ENCODE measurements at places on chromosomes 3 and 15.

GRCh38 chr3:185983495-185984141 lies 45.8 kb upstream of the TRA2B start:
- DNase-seq: peak; percentile 51

DNA sequence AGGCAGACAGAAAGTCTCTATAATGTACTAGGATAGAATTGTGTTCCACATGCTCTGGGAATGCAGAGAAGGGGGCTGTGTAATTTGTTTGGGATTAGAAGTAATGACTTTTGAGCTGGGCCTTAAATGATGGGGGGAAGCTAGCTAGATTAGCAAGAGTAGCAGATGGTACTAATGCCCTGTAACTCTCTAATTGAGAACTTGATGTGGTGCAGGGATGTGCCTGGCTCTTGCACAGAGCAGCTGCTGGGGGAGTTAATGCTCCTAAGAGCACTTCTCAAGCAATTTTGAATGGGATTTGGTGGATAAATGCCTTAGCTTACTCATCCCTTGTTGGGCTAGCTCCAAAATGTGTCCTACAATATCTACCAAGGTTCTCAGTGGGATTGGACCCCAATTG lies 12.4 kb upstream of the SYN2 start:
- no peak for DNase-seq

GRCh38 chr3:134364061-134364935 lies 9.9 kb downstream of the AMOTL2 start:
- peak; percentile 84 for DNase-seq

DNA sequence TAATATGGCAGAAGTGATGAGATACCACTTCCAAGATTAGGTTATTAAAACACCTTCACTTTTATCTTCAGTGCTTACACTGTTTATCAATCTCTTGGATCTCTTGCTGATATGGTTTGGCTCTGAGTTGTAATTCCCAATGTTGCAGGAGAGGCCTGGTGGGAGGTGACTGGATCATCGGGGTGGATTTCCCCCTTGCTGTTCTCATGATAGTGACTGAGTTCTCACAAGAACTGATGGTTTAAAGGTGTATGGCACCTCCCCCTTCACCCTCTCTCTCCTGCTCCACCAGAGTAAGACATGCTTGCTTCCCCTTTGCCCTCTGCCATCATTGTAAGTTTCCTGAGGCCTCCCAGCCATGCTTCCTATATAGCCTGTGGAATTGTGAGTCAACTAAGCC lies 11.8 kb downstream of the GOLIM4 start:
- DNase-seq: no peak

GRCh38 chr3:72134989-72135451 lies 350.1 kb upstream of the PROK2 start:
- DNase-seq: no peak

DNA sequence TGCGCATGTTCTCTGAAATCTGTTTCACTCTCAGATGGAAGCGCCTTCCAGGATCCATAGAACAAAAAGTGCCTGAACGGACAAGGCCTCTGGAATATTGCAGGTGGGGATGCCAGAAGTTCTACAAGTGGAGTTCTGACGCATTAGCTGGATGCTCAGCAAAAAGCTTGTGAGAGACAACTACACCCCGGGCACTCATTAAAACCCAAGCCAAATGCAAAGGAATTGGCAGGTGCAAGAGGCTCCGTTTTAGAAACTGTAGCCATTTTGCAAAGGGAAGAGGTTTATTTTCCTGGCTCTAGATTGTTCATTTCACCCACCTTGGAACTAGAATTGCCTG lies 35.2 kb upstream of the SLC24A5 start:
- no peak for DNase-seq

- no peak for DNase-seq
These were observed 19.7 kb downstream of the ZWILCH start for GRCh38 chr15:66524838-66525237.

DNA sequence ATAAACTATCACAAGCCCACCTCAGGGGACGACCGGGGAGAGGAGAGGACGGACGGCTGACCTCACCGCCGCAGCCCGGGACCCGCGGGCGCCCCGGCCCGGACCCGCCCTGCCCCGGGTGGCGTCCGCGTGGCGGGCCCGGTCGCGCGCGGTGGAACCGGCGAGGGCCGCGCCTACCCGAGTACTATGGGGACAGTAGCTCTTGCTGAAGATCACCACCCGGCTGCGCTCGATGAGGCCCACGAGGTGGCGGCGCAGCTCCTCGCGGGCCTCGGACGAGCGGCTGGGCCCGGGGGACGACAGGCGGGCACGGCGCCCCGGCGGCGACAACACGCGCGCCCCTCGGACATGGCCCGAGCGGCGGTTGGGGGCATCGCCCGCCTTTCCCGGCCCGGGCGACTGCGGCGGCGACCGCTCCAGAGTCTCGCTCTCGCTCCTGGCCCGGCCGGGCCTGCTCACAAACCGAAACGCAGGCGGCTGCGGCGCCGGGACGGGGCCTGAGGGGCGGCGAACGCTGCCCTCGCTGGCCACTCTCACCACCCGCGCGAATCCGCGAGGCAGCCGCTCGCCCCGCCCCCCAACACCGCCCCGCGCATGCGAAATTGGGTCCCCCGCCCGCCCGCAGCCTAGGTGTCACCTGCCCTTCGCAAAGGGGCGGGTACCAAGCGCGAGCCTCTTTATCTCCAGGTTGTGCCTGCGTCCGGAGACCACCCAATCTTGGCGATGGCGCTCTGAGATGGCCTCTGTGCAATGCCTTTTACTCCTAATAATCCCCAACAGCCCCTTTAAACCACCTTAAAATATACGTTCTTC lies at the start of gene TXNRD3:
Gene TXNRD3, minus strand, starts transcription at position 554 of the 813 bp plus-strand sequence.
- peak; percentile 89 for DNase-seq

DNA sequence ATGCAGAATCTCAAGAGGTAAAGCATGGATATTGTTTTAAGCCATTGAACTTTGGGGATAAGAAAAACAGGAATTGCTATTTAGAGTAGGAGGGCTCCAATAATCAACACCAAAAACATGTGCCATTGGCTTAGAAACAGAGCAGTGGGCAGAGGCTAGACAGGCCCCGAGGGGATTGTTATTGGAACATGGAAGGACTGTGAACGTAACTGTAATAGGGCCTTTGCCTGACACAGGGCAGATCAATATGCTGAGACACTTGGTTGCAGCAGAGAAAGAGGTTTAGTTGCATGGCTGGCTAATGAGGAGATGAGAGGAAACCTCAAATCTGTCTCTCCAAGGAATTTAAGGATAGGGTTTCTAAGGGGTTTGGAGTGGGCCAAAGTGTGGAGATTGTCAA lies 36.9 kb upstream of the RAF1 start:
- DNase-seq: no peak

DNA sequence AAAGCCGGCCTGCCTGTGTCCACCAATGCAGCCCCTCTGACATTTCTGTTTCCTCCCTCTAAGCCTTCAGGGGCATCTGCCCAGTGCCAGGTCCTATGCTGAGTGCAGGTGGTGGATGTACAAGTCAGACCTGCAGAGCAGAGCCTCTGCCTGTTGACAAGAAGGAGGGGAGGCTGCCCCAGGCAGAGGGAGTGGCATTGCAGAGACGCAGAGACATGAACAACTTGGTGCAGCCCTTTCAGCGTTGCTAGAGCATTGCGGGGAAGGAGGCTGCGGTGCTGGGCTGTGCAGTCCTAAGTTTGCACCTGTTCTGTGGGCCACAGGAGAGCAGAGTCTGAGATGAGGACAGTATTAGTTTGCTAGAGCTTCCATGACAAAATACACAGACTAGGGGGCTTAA lies 65.2 kb downstream of the LSM3 start:
- no peak for DNase-seq

DNA sequence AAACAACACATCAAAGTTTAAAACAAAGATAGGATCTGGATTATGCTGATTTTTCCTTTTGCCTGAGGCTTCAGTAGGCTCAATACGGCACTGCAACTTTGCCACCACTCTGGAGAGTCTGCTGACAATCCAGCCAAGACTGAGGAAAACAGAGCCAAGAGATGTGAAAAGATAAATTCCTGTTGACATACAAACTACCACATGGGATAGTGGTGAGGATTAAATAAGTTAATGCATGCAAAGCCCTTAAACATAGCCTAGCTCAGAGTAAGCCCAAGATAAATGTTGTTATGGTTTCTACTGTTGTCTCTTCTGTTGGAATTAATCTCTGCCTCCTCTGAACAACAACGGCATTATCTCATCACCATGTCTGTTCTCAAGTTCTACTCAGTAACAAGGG lies 245.9 kb upstream of the LMCD1 start:
- no peak for DNase-seq

- peak; percentile 45 for DNase-seq
These were observed 244.9 kb downstream of the FAM43A start for GRCh38 chr3:194930377-194931204.

GRCh38 chr15:98900356-98900755 lies 107.2 kb downstream of the PGPEP1L start:
- peak; percentile 66 for DNase-seq

DNA sequence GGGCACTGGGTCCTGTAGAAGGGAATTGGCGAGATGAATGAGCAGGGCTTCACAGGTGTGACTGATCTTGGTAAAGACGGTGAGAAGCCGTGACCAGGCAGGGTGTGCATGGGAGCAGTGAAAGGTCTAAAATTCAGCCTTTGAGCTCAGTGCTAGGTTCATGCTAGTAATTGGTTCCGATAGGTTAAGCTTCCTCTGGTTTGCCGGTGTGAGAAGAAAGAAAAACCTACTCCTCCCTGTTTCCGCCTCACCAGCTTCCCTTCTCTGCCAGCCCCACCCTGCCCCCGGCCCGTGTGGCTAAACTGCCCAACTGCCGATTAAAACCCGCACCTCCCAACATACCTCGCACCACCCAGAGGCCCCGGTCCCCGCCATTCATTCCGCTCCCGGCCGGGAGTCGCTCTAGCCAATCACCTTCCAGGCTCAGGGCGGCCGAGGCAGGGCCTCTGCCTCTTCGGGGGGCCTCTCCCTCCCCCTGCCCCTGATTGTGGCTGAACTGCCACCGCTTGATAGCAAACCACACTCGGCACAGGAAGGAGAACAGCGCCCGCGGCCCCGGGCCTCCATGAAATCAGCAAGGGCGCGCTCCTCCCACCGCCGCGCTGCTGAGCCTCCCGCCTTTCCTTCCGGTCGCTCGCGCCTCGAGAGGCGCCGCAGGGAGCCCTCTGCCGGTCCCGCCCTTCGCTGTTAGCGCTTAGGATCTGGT lies 7.3 kb upstream of the NRROS start:
- DNase-seq: peak; percentile 82

GRCh38 chr15:48040166-48040817 lies 80.5 kb upstream of the SLC24A5 start:
- DNase-seq: peak; percentile 34

GRCh38 chr15:91225741-91226140 lies 125.7 kb downstream of the SV2B start:
- DNase-seq: no peak

GRCh38 chr3:108202834-108203233 lies 19.4 kb downstream of the IFT57 start:
- DNase-seq: peak; percentile 58

DNA sequence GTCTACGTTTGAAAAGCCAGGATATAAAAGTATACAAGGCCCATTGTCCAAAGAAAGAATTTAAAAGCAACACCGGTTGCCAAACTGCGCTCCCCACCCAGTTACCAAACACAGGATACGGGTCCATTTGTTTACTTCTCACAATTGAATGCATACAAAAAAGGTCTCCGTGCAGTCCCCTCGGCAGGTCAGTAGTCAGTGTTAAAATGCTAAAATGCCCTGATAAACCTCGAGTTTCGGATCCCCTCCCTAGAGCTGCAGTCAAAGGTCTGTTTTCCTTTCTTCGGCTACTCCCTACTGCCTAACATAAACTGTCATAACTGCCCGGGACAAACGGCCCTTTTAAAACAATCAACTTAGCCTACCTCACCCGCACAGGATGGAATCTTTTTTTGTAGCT lies 534.6 kb downstream of the FOXP1 start:
- DNase-seq: no peak

GRCh38 chr3:108036401-108036800 lies 54.4 kb downstream of the CD47 start:
- DNase-seq: no peak

- DNase-seq: no peak
These were observed 16.5 kb downstream of the IMPG2 start for GRCh38 chr3:101303836-101304235.

DNA sequence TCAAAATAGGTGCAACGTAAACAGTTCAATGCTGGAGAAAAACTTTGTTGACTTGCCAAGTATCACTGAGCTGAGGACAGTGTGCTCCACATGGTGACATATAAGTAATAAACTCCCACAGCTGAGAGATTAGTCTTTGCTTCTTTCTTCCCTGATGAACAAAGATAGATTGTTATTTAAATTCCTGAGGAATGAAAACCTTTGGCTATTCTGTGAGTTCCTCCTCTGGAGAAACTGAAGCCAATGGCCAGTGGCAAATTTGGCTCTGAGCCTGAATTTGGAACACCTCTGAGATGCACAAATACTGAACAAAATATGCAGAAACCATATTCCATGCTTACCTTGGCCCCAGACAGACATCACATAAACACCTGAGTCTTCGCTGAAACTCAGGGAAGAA lies 63.3 kb downstream of the RPL22L1 start:
- DNase-seq: no peak

DNA sequence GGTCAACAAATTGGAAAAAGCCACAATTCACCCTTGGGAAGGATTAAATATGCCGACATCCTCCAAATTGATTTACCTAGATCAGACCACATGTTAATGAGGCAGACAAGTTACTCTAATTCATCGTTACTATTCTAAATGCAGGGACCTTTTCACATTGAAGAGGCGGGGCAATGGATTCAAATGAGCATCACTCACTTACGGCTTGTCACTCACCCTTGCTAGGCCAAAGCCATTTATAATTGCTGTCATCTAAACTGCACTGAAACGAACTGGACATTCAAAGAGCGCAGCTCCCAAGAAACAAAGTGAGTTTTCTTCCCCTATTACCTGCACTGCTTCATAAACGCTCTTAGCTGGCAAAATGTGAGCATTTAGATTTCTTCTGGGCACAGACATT lies 313.9 kb downstream of the WDR72 start:
- DNase-seq: no peak

- DNase-seq: no peak
These were observed 37.0 kb downstream of the CHDH start for GRCh38 chr3:53809267-53809666.

GRCh38 chr15:90240856-90241255 lies 6.8 kb downstream of the GDPGP1 start:
- no peak for DNase-seq

DNA sequence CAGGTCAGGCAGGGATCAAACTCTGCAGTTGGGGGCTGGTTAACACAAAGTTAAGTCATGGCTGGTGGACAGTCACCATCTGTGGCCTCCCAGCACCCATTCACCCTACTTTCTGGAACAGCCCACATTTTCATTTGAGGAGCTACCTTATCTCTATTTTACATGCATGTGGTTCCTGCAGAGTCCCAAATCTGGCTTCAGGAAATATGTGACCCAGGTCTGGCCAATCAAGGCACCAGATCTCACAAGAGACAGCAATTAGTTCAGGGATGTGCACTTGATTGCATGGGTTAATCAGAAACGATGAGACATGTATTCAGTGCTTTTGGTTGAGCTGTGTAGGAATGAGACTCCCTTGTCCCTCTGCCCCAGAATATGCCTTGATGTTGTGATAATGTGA lies 170.9 kb downstream of the NR2F2 start:
- DNase-seq: no peak

DNA sequence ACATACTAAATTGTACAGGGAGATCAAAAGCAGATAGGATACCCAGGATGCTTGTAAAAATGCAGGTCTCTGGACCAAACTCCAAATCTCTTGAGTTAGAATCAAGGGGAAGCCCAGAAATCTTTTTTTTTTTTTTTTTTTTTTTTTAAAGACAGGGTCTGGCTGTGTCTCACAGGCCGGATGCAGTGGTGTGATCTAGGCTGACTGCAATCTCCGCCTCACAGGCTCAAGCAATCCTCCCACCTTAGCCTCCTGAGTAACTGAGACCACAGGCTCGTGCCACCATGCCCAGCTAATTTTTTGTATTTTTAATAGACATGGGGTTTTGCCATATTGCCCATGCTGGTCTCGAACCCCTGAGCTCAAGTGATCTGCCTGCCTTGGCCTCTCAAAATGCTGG lies 373.5 kb downstream of the SHQ1 start:
- DNase-seq: no peak
